ENCODE measurements at places on chromosomes 7 and 10. TPM values are rescaled to one million over a fixed set of nuclear protein-coding genes. Genes with fewer than 3 reads are reported as not detected.

NKX1-2 gene
- total RNA-seq, result not detected

FKBP9 gene
- 215 TPM for total RNA-seq

GIMAP8 gene
- under 0.01 TPM for total RNA-seq

SAMD9L gene
- total RNA-seq, result 15.4 TPM

KCND2 gene
- 2.0 TPM for total RNA-seq

SAMD9 gene
- 11.5 TPM for total RNA-seq

C10orf67 gene
- 0.11 TPM for total RNA-seq

PNLIPRP2 gene
- total RNA-seq, result not detected

MKI67 gene
- total RNA-seq, result 10.1 TPM

EVX1 gene
- total RNA-seq, result not detected

NEUROG3 gene
- total RNA-seq, result not detected

IFIT1B gene
- total RNA-seq, result not detected

TRA2A gene
- 31.6 TPM for total RNA-seq

MYO1G gene
- 0.11 TPM for total RNA-seq

CYTH3 gene
- 19.9 TPM for total RNA-seq

C10orf143 gene
- total RNA-seq, result 0.44 TPM

LBX1 gene
- not detected for total RNA-seq

PFKP gene
- 274 TPM for total RNA-seq

OR13A1 gene
- not detected for total RNA-seq

DLX5 gene
- not detected for total RNA-seq

GCK gene
- 0.62 TPM for total RNA-seq

FGFBP3 gene
- total RNA-seq, result 0.66 TPM

ADRA2A gene
- total RNA-seq, result 2.0 TPM

HSPA12A gene
- total RNA-seq, result 21.0 TPM

AGAP9 gene
- 2.6 TPM for total RNA-seq

NPSR1 gene
- not detected for total RNA-seq

PLEKHA1 gene
- total RNA-seq, result 11.9 TPM

SP4 gene
- 5.1 TPM for total RNA-seq

TMEM139 gene
- under 0.01 TPM for total RNA-seq

RGS10 gene
- total RNA-seq, result 67.0 TPM

FKBP6 gene
- under 0.01 TPM for total RNA-seq

ANK3 gene
- 7.2 TPM for total RNA-seq

Measured in uterine smooth muscle cell (primary cell).